ENCODE measurements at places on chromosomes 2 and 18. TPM values are rescaled to one million over a fixed set of nuclear protein-coding genes. Genes with fewer than 3 reads are reported as not detected.

DNA sequence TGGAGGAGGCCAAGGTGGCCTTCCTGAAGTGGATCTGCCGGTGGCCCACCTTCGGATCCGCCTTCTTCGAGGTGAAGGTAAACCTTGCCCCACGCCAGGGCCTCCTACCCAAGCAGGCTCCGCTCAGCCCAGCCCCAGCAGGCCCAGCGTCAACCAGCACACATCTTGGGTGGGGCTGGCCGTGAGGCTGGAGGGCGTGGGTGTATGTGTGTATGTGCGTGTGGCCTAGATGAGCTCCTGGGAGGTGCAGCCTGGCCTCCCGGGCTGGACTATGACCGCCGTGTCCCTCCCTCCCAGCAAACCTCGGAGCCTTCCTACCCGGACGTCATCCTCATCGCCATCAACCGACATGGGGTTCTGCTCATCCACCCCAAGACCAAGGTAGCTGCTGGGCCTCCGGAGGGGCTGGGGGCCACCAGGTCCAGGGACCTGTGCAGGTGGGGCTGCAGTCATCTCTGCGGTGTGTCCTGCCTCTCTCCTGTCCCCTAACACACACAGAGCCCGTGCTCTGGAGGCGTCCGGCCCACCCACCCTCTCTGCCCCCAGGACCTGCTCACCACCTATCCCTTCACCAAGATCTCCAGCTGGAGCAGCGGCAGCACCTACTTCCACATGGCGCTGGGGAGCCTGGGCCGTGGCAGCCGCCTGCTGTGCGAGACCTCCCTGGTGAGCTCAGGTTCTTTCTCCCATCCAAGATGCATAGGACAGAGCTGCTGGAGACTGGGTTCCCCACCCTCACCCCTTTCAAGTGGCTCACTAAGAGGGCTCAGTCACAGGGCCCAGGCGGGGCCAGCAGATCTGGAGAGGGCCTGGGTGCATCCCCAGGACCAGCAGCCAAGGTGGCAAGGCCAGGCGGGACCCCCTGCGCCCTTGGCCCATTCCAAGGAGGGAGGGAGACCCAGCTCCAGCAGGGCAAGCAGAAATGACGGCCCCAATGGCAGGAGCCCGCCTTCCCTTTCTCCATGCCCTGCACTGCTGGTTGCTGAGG is 9.4 kb upstream of the GPR17 start:
- DNase-seq = no peak

DNA sequence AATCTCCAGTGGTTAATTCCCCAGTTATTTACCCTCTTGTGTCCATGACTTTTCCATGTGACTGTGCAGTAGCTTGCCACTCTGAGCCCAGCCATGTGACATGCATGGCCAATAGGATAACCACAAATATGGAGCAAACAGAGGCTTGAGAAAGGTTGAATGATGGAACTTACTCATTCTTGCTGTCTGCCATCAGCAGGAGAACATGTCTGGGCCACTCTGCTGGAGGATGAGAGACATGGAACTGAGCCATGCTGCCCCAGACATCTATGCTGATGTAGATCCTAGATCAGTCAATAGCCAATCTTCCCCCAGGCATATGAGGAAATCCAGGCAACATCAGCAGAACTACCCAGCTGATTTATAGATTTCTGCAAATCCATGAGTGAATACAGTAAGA is 992.3 kb upstream of the FANCL start:
- no peak for DNase-seq

Gene EFR3B
- 0.36 TPM for polyA plus RNA-seq

Gene MAP3K19
- not detected for polyA plus RNA-seq

All from aorta (tissue), 5 donors.